Skin of body (tissue), 3 donors: ENCODE measurements at places on chromosomes 7 and 10. TPM values are rescaled to one million over a fixed set of nuclear protein-coding genes. Genes with fewer than 3 reads are reported as not detected.

Gene HTR5A
- total RNA-seq, result not detected

Gene CHCHD1
- total RNA-seq, result 18.6 TPM

Gene OR2A1
- total RNA-seq, result 0.20 TPM

Gene NEUROG3
- total RNA-seq, result not detected

Gene HOXA3
- total RNA-seq, result 4.9 TPM

- DNase-seq, result peak; percentile 61
Observed at GRCh38 chr10:32961895-32962369, 3.9 kb upstream of the ITGB1 start.

- DNase-seq, result no peak
Observed at GRCh38 chr7:129958643-129959470, 6.1 kb upstream of the UBE2H start.

Gene MUC12
- total RNA-seq, result not detected

Gene PAX2
- not detected for total RNA-seq

- no peak for DNase-seq
Observed at GRCh38 chr7:126783613-126784012, 469.1 kb downstream of the GRM8 start.

DNA sequence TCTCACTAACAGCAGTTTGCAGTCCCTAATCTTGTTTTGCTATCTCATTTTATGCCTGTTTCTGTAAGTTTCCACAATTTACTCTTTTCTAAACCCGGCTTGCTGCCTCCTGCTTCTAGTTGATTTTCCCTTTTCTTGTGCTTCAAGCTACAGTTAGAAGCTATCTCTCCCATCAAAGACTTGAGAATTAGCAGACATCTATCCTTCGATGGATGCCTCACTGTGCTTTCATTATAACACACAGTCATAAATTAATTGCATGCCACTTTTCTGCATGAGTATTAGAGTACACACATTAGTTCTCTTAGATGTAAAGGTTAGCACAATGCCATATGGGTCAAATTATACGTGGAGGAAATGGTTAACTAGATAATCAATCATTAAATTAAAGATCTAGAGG, 48.7 kb downstream of the SEMA3A start:
- no peak for DNase-seq

- no peak for DNase-seq
Observed at GRCh38 chr7:135536150-135536549, 21.6 kb upstream of the NUP205 start.

- no peak for DNase-seq
Observed at GRCh38 chr10:120741396-120741795, 109.8 kb upstream of the WDR11 start.

DNA sequence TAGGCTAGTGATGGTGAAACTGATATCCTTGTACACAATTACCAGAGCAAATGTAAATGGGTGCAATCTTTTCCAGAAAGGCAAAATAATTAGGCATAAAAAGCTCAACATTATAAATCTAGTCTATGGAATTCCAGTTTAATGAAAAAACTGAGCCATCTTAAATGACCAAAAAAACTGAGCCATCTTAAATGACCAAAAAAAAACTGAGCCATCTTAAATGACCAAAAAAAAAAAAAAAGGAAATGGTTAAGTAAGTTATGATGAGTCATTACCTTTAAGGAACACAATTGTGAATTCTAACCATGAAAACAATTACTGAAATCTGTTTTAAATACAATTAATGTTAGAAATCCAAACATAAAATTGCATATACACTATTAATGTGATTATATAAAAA, 25.3 kb downstream of the USP6NL start:
- no peak for DNase-seq

GRCh38 chr7:16934722-16935340, 53.0 kb upstream of the AGR3 start:
- no peak for DNase-seq

GRCh38 chr10:69065406-69066361, 22.2 kb upstream of the SRGN start:
- DNase-seq, result no peak

- peak; percentile 87 for DNase-seq
Observed at GRCh38 chr10:100433253-100434240, 29.3 kb upstream of the WNT8B start.

DNA sequence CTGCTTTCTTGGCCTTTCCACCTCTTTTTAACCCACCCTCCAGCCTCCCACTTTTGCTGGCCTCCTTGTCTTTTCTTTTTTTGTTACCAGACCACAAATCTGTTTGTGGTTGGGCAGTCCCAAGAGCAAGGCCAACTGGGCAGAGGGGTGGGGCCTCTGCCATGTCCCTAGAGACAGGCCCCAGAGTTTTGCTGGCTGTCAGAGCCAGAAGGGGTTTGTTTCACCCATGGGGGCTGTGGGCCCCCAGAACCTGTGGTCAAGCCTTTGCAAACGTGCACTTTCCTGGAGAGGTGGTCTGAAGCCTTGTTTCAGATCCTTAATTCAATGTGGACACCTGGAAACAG, 10.3 kb downstream of the ZMIZ1 start:
- DNase-seq, result no peak

- no peak for DNase-seq
Observed at GRCh38 chr10:114057855-114058254, 14.2 kb downstream of the ADRB1 start.

GRCh38 chr7:111528331-111528730, 34.0 kb downstream of the IMMP2L start:
- no peak for DNase-seq

DNA sequence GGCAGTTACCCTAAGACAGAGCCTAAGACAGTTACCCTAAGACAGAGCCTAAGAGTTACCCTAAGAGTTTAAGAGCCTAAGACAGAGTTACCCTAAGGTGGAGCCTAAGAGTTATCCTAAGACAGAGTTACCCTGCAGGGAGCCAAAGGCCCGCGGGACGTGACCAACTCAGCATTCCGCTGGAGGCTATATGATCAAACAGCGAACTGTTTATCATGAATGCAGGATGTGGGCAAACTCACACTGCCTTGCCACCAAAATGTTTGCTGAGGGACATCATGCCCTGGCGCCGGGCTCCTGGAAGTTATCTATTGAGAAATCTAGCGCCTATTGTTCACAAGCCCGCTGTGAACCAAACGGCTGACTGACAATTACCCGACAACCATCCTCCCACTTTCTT, 49.9 kb downstream of the BLVRA start:
- DNase-seq, result no peak

DNA sequence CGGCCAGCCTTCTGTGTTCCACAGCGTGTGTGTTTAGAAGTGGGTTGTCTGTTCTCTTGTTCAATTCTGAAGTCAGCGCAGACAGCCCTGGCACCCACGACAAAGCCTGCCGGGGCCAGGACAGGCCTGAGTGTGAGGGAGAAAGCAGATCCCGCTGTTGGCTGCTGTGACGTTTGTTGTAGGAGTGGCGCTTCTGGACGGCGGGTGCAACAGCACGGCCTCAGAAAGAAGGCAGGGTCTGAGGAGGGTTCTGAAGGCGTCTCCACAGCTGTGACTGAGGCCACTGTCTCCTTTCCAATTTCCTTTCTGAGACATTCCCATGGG, 76.2 kb downstream of the VIPR2 start:
- peak; percentile 55 for DNase-seq

GRCh38 chr10:45407542-45407941, 33.5 kb downstream of the ALOX5 start:
- DNase-seq, result no peak

- DNase-seq, result no peak
Observed at GRCh38 chr10:98224996-98225395, 43.0 kb downstream of the LOXL4 start.

DNA sequence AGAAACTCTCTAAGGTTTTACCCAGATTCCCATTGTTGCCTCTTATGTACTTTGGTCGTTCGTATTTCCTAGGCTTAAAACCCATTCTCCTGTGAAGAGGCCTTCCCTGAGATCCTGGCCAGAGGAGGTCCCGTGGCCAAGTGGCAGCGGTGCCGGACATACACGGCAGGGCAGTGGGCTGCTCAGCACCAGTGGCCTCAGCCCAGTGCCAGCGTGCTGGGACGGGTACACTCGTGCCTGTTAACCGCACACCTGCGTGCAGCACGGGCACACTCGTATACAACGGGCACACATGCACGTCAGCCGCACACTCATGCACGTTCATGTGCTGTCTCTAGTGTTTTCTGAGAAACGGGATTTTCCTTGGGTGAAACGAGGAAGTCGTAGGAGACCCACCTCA, 40.2 kb downstream of the FOXK1 start:
- no peak for DNase-seq

DNA sequence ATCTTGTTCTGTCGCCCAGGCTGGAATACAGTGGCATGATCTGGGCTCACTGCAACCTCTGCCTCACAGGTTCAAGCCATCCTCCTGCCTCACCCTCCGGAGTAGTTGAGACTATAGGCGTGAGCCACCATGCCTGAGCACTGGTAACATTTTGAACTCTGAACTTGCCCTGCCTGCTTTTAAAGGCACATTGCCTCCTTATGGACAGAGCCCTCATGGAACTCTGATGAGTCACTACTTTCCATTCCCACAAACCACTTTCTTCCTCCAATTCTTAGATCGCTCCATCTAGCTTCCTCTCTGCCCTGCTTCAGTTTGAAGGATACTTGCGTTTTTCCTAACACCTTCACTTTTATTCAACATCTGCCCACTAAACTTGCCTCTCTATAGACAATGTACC, 38.1 kb downstream of the PRPS1L1 start:
- no peak for DNase-seq
